Activated CD8-positive, alpha-beta T cell treated with anti-CD3 and anti-CD28 coated beads, Interleukin-2, amount 10 ng/mL, durations not matched to agents 7 days and 5 days (primary cell): ENCODE measurements at places on chromosomes 1 and 21. TPM values are rescaled to one million over a fixed set of nuclear protein-coding genes. Genes with fewer than 3 reads are reported as not detected.

DNA sequence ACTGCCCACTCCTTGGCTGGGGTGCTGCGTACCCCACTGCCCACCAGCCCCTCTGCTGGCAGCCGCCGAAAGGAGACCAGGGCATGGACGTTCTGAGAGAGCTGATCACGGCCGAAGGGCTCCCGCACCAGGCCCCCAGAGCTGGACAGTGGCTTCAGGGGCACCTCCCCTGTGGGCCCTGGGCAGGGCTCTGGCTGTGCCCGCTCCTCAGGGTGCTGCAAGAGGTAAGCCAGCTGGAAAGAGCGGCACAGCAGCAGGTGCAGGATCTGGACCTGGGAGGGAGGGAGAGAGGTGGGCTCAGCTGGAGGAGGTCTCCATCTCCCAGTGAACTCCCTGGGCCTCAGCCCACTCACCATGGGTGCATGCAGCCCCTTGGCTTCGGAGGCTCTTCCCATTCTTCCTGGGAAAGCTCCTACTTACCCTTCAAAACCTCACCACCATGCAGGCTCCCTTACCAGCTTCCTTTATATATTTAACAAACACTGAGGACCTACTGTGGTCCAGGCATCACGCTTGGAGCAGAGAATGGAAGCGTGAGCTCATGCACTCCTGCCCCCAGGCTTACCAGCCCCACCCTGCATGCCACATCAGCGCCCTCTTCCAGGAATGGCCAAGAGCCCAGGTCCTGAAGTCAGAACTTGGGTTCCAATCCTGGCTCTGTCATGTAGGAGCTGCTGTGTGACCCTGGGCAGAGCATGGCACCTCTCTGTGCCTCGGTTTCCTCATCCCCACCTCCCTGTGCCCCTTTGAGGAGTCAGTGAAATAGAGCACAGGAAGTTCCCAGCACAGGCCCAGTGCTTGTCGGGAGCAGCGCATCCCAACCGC is 6.8 kb upstream of the KIF17 start:
- DNase-seq: no peak

- no peak for DNase-seq
Measured at GRCh38 chr1:164440232-164440631, 118.8 kb upstream of the PBX1 start.

- no peak for DNase-seq
Measured at GRCh38 chr1:209838537-209838936, 10.8 kb downstream of the UTP25 start.

- no peak for DNase-seq
Measured at GRCh38 chr1:25500694-25501093, 42.7 kb upstream of the LDLRAP1 start.

DNA sequence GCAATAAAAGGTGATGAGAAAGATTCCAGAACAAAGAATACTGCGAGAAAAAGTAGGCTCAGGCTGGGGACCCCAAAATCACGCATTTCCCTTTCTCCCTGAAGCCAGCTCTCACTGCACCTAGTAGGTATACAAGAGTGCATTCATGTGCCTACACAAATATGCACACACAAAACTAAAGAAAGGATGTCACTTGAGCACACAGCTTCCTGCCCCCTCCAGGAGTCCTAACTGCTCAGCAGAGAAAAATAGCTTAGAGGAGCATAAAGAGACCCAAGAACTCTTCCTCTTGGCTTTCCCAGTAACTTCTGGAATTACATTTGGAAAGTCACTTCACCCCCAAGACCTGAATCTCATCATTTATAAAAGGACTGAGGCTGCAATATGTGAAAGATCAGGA is 38.0 kb downstream of the JAK1 start:
- DNase-seq: no peak

DNA sequence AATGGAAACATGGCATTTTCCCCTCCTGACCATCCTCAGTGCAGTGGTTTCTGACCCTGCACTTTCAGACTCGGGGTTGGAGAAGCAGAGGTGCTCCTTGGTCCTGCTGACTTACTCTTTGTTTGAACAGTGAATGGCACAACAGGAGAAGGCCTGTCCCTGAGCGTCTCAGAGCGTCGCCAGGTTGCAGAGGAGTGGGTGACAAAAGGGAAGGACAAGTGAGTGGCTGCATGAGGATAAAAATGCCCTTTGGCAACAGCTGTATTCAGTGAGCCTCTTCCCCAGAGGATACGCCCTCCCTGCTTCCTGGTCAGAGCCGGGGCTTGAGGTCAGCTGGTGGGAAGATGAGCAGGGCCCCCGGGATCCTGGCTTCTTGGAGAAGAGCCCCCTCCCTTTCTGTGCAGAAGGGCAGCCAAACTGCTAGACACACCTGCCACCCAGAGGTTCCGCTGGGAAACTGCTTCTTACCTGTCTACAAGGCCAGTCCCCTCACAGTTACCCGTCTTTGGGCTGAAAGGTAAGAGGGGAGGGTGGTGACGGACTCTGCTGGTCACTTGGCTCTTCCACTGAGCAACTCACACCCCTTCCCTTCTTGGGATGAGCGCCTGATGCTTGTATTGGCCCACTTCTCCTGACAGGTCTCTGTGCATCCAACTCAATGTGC is 16.6 kb downstream of the NPL start:
- DNase-seq: no peak

The LIPI gene
- total RNA-seq: not detected

GRCh38 chr1:198201956-198202784 is 45.4 kb downstream of the NEK7 start:
- no peak for DNase-seq

- DNase-seq: no peak
Measured at GRCh38 chr21:35984654-35985361, 75.5 kb downstream of the SETD4 start.

The SLC9C2 gene
- total RNA-seq: not detected

DNA sequence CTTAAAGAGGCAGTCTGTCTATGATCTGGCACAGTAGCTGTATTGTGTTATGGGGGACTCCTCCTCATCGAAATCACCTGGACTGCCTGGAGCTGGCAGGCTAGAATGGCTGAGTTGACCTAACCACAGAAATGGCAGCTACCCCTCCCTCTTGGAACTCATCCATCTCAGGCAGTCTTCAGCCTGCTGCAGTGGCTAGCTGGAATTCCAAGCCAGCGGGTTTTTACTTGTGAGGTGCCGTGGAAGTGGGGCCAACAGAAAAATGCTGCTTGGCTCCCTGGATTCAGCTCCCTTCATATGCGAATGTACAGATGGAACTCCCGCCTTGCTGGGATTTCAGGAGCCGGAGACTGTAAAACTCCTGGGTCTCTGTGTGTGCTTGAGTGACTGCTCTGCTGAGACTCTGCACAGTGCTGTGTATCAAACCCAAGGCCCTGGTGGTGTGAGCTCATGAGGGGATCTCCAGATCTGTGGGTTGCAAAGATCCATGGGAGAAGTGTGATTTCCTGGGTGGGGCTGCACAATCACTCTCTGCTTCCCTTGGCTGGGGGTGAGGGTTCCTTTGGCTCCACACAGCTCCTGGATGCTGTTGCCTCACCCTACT is 316.9 kb downstream of the CTH start:
- no peak for DNase-seq

DNA sequence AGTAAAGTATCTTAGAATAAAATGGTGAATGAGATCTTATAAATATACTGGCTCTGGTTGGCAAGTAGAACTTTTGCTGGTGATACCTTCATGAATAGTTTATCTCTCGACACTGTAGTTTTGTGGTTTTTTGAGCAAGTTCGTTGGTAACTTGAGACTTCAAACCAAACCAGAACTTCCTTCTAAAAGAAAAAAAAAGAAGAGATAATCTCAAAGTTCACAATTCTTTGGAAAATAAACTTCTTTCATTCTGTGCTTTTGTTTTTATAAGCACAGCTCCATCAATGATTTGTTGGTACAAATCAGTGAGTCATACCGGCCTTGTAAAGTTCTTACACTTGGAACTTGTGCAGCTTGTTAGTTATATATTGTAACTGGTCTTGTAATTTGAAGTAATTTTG is 2.3 kb downstream of the HIPK1 start:
- no peak for DNase-seq

DNA sequence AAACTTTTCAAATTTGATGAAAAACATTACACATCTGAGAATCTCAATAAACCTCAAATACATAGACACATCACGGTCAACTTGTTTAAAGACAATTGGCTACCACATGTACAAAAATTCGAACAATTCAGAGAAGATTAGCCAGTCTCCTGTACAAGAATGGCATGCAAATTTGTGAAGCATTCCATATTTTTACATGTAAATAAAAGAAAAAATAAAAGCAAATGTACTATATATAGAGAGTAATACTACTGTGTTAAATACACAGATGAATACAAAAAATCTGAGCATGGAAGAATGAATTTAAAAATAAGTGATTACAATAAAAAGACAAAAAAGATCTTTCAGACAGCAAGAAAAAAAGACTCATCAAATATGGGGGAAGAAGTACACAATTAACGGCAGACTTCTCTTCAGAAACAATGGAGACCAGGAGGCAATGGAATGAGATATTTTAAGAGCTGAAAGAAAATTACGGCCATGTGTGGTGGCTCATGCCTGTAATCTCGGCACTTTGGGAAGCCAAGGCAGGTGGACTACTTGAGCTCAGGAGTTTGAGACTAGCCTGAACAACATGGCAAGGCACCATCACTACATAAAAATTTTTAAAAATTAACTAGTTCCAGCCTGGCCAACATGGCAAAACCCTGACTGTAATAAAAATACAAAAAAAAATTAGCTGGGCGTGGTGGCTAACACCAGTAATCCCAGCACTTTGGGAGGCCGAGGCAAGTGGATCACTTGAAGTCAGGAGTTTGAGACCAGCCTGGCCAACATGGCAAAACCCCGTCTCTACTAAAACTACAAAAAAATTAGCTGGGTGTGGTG is 23.2 kb downstream of the HAX1 start:
- no peak for DNase-seq

The GNG12 gene
- total RNA-seq: not detected

The HNRNPU gene
- 432 TPM for total RNA-seq

DNA sequence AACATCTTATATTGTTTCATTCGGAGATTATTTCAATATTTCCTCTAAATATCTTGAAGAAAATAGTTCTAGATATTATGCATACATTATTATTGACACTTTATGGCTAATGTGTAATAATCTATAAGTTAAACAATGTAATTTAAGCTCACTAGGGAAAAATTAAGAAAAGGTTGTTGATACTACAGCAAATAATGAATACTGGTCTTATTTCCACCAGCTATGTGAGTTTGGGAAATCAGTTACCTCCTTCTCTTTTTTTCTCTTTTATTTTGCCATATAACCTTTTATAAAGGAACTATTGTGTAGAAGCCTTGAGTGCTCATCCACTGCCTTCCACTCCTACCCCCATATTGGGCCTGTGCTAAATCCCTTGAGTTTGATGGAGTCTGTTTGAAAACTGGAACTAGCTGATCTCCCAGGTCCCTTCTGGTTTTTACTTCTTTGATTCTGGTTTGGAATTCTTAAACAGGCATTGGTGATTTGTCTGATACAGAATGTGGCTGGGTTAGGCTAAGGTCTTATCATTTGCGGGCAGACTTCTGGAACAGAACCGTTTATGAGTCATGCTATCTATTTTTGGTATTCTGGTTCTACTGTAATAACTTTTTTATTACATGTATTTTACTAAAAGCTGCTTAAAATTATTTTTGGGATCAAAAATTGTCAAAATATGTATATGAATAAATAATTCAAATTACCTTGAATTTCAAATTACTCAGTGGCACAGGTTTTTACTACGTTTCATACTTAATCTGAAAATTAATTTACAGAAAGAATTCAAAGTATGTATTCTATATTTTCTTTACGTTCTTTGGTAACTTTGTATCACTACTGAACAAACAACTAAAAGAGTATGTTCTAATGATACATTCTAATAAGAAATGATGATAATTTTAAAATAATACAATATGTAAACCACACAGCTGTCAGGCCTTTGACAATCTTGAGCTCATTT is 5.0 kb upstream of the CDC14A start:
- DNase-seq: no peak

GRCh38 chr21:25640202-25640942 is 1.3 kb downstream of the JAM2 start:
- no peak for DNase-seq

The TFF3 gene
- not detected for total RNA-seq

The CCDC18 gene
- 36.3 TPM for total RNA-seq
